ENCODE measurements at places on chromosomes 5 and 9.

GRCh38 chr5:27810458-27810857 is 772.1 kb upstream of the CDH9 start:
- DNase-seq = no peak

GRCh38 chr5:127586066-127586770 is 62.7 kb upstream of the CTXN3 start:
- DNase-seq = no peak

GRCh38 chr9:16579872-16580432 is 290.5 kb downstream of the BNC2 start:
- no peak for DNase-seq

DNA sequence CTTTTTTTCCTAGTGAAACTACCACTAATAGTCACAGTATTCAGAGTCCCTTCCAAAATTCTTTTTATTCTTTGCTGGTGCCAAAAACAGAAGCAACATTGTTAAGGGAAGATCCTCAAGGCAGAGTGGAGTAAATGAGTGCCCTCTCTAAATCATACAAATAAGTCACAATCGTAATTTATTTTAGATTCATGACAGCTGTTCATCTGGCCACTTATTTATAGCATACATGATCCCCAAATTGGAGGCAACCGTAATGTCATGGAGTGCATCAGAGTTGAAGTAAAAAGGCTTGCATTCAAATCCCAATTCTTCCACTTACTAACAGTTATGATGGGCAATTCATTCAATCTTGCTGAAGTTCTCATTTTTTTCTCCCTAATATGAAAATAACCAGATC is 33.4 kb downstream of the POLK start:
- no peak for DNase-seq

DNA sequence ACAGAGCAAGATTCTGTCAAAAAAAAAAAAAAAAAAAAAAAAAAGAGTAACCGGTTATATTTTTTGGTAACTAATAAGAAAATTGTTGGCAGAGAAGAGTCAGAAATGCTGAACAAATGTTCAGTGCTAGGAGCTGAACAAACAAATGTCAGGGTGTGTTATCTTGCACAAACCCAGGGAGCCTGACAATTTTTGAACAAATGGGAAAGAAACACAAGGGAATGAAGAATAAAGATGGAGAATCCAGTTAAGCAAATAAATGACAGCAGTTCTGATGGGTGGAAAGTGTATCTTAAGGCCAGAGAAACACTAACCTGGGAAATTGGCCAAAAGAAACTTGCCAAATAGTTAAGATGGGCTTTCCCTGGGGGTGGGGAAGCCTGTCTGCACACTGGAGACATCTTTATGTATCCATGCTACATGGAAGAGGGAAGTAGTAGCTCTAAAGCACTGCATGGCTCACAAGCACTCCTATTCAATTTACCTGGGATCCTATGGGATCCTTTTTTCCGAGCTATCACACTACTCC is 23.7 kb downstream of the KLHL3 start:
- no peak for DNase-seq

DNA sequence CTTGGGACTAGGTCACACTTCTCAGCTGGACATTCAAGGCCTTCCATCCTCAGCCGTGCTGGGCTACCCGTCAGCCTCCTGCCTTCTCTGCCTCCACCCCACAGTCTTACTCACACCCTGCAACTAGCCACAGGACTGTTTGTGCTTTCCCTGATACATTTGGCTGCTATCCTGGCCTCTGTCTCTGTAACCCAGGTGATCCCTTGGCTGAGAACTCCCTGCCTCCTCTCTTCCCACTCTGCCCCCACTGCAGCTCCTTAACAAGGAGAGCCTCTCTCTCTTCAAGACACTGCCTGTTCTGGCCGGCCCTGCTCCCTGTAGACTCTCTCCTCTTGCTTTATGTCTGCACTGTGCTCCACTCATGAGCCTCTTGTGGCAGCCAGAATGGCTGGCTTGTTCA is 120.6 kb downstream of the MSX2 start:
- DNase-seq = no peak

GRCh38 chr5:80409367-80409966 is 1.6 kb downstream of the ZFYVE16 start:
- no peak for DNase-seq

DNA sequence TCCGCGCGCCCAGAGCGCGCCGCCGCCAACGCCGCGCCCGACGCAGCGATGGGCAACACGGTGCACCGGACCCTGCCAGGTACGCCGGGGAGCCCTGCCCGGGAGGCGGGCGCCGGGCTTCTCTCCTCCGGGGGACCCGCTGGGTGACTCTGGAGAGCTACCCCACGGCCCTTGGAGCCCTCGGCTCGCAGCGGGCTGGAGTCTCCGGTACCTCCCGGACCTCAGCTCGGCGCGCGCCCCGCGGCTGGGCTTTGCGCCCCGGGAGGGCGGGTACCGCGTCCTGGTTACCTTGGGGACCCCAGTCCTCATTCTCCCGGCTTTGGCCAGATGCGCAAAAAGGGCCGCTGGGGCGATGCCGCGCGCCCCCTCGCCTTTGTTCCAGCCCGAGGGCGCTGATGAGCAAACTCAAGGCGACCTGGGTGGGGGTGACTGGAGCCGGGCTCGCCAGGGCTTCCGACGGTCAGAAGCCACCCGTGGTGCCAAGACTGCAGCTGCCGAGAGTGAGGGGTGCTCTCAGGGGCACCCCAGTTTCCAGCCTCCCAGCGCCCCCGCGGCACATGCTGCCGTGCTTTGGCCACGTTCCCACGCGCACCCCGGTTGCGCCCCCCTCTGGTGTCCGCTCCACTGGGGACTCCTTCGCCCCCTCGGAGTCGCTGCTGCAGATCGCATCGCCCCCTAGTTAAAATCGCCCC is 442 bp downstream of the NEURL1B start:
- no peak for DNase-seq

- DNase-seq = no peak
Measured at GRCh38 chr5:169176709-169177694, 123.9 kb downstream of the SLIT3 start.

- DNase-seq = no peak
Measured at GRCh38 chr5:22605473-22605872, 247.7 kb downstream of the CDH12 start.

DNA sequence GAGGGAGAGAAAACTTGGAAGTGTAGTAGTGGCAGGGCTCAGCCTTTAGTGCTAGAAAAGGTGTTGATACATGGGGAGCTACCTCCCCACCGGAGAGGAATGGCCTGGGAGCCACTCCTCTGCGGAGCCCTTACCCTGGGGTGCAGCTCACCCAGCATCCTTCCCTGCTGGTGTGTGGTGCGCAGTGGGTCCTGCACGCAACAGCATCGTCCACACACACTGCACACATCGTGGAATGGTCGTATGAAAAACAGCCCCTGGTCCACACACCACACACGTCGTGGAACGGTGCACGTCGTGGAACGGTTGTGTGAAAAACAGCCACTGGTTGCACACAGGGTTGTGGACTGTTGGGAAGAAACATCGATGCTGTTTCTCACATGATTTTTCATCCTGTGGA is 16.1 kb upstream of the AHRR start:
- DNase-seq = no peak

DNA sequence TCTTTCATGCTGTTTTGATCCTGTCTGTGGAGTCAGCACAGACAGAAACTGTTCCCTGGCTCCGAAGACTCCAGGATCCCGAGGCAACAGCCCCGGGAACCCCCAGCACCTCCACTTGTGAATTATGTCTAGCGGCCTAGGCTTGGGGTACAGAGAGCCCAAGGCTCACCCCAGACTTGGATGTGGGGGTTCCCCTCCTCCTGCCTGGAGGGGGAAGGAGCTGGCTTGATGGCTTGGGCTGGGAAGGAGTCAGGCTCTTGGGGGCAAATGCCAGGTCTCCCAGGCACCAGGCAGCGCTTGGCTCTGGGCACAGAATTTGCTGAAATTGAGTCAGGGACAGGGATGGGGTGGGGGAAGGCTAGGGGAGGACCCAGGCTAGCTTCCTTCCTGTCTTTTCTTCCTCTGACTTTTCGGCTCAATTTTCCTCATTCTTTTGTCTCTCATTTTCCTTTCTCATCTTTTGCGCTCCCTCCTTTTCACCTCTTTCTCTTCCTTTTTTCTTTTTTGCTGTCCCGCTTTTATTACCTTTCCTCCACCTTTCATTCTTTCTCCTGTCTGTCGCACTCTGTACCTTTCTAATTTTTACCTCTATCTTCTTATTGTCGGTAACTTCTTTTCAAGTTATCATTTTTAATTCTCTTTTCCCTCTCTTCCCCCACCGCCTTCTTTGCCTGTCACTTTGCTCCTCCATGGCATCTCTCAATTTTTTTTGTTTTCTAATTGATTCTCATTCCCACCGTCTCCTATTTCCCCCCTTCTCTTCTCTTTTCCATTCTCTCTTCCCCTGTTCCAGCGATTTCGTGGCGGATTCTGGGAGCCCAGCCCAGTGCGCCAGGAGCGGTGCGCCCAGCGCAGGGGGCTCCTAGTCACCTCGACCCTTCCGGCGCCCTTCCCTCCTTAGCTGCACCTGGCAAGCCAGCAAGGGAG is 10.5 kb downstream of the MSX2 start:
- DNase-seq = no peak

GRCh38 chr9:129239946-129240490 is 62.0 kb upstream of the IER5L start:
- DNase-seq = no peak

DNA sequence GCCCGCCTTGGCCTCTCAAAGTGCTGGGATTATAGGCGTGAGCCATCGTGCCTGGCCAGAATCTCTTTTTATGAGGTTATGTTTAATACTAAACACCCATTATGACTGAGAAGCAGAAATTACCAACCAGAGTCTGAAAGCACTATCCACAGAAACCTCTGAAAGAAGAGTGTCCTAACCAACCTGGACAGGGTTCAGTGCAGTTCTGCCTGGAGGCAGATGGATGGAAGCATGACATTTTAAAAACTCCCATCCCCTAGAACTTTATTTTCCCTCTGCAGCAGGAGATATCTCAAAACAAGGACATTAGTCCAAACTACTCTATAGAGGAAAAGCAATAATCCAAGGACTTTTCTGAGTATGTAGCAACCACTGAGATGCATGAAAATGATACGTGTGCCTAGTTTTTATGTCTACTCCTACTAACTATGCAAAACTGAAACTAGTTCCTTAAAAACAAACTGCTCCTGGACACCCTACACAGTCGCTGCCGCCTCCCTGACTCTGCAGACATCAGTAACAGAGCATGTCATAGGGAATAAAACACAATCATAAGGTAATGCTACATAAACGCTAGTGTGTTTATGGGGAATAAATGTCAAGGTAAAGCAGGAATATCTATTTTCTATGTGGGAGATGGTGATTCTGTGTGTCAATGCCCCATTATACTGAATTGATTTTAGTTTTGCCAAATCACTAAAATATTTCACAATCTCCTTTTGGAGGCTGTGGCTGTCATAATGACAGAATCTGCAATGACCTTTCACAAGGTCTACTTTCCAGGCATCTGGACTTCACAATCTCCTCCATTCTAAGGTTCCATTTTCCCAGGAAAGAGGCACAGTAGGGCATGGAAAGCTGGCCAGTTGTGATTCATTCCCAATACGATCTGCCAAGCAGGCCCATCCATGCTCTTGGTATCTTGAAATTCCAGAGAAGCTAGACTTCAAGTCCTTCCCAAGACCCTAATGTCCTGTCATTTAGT is 122.8 kb downstream of the SIL1 start:
- no peak for DNase-seq

- DNase-seq = no peak
Measured at GRCh38 chr9:134433101-134433500, 106.8 kb downstream of the RXRA start.

GRCh38 chr5:15674716-15675115 is 174.7 kb downstream of the FBXL7 start:
- DNase-seq = no peak

DNA sequence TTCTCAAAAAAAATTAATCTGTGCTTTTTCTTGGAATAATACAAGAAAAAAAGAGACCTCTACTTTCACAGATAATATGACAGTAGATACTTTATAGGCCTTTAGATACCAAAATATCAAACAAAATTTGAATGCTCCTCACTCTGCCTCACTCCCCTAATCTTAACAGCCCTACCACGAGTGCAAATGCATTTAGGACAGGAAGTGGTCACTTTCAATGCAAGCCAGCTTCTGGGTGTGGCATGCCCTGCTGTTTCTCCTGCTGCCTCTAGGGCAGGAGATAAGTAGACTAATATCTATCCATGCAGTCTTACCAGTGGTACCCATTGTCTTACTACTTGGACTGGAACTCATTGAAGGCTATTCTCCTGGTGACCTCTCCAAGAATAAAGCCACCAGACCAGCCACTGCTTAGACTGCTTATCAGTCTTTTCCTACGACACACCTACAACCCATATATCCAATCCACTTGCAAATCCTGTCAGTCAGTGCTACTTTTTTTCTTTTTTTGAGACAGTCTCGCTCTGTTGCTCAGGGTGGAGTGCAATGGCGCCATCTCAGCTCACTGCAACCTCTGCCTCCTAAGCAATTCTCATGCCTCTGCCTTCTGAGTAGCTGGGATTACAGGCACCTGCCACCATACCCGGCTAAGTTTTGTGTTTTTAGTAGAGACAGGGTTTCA is 23.0 kb downstream of the FRRS1L start:
- DNase-seq = no peak

- DNase-seq = no peak
Measured at GRCh38 chr9:21688108-21689102, 114.0 kb upstream of the MTAP start.

DNA sequence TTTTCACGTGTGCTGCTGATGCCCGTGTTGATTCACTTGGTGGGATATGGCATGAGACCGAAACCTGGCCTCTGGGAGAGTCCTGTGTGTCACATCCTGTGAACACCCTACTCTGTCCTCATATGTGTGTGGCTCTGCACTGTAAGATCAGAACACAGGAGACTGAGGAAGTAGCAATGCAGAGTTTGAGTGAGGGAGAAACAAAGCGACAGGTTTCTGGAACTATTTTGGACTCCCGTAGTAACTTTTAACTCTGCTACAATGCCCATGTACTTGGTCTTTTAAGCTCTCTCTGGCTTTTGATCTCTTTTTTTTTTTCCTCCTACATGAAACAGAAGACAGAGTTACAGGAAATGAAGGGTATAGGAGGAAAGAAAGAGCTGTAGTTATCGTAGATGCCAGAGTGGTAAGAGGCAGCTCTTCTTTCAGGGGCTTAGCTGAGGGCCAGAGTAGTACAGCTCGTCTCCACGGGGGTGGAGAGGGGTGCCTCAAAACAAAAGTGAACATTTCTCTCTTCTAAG is 26.6 kb downstream of the GRAMD2B start:
- peak; percentile 10 for DNase-seq

DNA sequence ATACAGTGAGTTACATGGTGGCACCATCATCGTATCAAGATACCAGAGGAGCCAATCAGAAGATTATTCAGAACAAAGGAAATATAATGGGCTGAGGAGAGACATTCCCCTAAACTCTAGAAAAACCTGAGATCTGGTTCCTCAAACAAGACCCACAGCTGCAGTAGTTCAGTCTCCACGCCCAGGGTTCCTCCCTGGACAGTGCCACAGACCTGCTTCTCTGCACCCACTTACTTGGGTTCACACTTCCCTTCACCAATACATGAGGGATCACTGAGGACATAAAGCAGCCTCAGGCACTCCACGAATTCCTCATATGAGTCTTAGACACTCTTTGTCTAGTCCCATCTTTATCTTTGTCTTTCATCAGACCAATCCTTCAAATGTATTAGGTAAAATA is 101.7 kb downstream of the APTX start:
- no peak for DNase-seq

- DNase-seq = no peak
Measured at GRCh38 chr5:161857358-161857757, 9.4 kb downstream of the GABRA1 start.

All from stimulated activated CD4-positive, alpha-beta T cell treated with anti-CD3 and anti-CD28 coated beads, Interleukin-1b, Interleukin-23, amount 100 ng/mL, for 1 hour (primary cell).